ENCODE measurements at places on chromosomes 16 and 17.

DNA sequence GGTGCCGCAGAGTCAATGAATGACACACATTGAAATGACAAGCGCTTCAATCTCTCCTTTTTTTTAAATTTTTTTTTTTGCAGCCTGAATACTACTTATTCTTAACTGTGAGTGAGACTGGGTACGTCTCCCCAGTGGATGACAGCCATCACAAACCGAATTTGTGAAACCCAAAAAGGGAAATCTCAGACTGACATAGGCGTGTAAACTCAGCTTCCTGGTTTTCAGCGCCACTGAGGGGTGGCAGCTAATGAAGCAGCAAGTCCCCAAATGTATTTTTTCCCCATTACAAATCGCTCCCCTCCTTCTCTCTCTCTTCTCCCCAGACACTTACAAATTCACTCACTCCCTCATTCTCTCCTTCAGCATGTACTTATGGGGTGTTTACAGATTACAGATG, 196.0 kb downstream of the MAF start:
- DNase-seq, result no peak

DNA sequence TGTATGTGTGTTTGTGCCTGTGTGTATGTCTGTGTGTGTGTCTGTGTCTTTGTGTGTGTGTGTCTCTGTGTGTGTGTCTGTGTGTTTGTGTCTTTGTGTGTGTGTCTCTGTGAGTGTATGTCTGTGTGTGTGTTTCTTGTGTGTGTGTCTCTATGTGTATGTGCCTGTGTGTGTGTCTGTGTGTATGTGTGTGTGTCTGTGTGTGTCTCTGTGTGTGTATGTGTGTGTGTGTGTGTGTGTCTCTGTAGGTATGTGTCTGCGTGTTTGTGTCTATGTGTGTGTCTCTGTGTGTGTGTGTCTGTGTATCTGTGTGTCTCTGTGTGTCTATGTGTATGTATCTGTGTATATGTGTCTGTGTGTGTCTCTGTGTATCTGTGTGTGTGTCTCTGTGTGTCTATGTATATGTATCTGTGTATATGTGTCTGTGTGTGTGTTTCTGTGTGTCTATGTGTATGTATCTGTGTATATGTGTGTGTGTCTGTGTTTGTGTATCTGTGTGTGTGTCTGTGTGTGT, 70.2 kb downstream of the USP43 start:
- DNase-seq, result no peak

- DNase-seq, result no peak
Measured at GRCh38 chr17:78075545-78075944, 53.0 kb downstream of the TMC6 start.

- no peak for DNase-seq
Measured at GRCh38 chr17:82577300-82577699, 57.8 kb downstream of the FOXK2 start.

GRCh38 chr17:76796081-76796480, 58.2 kb downstream of the MFSD11 start:
- DNase-seq, result no peak

- DNase-seq, result no peak
Measured at GRCh38 chr17:40499551-40500189, 1.8 kb downstream of the TNS4 start.

- no peak for DNase-seq
Measured at GRCh38 chr17:57234739-57235092, 21.6 kb upstream of the MSI2 start.

DNA sequence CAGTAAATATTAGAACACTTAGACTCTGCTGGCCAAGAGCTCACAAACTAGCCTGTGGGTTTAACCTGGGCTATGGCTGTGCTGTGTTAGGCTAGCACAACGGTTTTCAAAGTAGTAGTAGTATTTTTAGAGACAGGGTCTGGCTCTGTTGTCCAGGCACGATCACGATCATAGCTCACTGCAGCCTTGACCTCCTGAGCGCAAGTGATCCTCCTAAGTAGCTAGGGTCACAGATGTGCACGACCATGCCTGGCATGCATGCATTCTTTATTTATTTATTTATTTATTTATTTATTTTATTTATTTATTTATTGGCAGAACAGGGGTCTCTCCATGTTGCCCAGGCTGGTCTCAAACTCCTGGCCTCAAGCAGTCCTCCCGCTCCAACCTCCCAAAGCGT, 10.3 kb downstream of the MRPL27 start:
- DNase-seq, result no peak

DNA sequence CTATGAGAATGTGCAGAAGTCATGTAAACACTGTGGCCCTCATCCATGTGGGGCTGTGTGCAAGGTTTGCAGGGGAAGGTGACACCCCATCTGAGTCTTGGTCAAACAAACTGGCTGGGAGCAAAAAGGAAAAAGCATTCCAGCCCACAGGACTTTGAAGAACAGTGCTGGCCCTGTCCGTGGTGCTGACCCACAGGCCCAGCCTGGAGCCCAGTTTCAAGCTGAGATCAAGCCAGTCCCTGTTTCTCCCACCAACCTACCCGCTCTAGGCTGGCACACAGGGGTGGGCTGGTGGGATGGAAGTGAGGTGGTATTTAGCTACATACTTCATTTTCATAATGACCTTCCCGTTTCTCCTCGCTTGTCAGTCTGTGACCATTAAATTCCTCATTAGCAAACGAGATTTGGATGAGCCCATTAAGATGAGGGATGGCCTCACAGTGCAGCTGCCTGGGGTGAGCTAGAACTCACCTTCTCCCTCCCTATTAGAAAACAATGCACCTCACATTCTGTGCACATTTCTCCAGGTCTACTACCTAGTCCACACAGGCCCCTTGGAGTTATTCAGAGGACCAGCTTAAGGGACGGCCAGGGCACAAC, 12.6 kb upstream of the RPL38 start:
- DNase-seq, result no peak

DNA sequence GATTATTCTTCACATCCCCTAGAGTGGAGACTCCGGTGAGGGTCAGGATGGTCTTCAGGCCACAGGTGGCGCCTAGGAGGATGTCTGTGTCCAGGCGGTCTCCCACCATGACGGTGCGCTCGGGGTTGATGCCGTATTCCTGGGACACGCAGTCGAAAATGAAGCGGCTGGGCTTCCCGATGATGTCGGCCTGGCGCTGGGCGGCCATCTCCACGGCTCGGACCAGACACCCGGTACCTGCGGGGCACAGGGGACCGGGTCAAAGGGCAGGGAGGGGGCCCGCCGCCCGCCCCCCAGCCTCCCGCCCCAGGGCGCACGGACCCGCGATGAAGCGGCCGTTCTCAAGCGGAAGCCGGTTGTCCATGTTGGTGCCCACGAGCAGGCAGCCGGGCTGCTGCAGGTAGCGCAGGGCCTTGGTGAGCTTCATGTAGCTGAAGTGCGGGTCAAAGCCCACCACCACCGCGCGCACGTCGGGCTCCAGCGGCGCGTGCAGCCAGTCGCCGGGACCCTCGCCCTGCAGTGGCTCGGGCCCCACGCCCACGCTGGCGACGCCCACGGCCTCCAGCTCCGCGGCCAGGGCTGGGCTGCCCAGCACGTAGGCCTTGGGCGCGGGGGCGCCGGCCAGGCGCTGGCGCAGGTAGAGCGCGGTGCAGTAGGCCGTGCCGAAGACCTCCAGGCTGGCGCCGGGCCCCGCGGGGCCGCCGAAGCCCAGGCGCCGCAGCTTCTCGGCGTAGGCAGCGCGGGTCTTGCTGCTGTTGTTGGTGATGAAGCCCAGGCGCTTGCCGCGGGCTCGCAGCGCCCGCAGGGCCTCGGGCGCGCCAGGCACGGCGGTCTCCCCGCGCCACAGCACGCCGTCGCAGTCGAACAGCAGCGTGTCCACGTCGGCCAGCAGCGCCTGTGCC, 572 bp downstream of the PGP start:
- DNase-seq, result no peak

DNA sequence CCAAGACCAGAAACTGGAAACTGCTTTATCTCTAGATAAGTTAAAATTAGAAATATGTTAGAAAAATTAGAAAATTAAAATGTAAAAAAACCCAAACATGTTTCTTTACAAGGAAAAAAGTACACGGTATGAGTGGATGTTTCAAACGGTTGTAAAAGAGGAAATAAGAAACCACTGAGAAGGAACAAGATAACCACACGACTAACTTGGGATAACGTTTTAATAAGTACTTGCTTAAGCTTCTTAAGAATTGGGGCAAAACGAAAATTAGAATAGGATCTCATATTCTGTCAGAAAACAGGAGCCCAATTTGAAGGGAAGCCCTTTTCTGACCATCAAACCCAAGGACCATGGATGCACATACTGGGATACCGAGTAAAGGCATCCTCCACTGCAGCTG, 31.0 kb downstream of the MBTPS1 start:
- no peak for DNase-seq

- DNase-seq, result no peak
Measured at GRCh38 chr16:50889746-50890145, 147.9 kb downstream of the CYLD start.

- DNase-seq, result no peak
Measured at GRCh38 chr16:17784073-17784472, 313.3 kb upstream of the XYLT1 start.

- DNase-seq, result no peak
Measured at GRCh38 chr17:76296186-76296585, 11.9 kb downstream of the QRICH2 start.

Measured in T1000 (cell line).